ENCODE measurements at places on chromosomes 3 and 15. TPM values are rescaled to one million over a fixed set of nuclear protein-coding genes. Genes with fewer than 3 reads are reported as not detected.

DNA sequence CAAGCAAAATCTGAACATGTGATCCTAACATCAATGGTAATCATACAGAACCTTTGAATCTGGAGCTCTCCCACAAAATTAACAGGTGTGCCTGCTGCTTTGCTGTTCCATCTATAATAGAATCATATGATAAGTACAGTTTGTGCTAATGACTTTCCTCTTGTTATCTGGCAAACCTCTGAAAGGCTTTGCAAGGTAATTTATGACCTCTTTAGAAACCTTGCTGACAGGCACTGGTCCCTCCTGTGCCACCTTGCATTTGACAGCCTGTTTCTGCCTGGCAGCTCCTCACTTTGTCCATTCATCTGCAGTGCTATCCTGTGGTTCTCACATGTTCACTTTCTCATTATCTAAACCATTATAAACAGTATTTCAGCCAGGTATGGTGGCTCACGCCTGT is 10.2 kb upstream of the HTR3C start:
- H3K36me3 ChIP-seq: no peaks in the 10 kb centered on the region
- no peak overlapping the region for H3K27ac ChIP-seq
- no peak overlapping the region for H3K4me3 ChIP-seq
- no peak for DNase-seq
- no peaks in the 10 kb centered on the region for H3K27me3 ChIP-seq

The PXYLP1 gene
- 22.6 TPM for total RNA-seq

- no peaks in the 10 kb centered on the region for H3K36me3 ChIP-seq
- H3K27me3 ChIP-seq: no peaks in the 10 kb centered on the region
- no peaks in the 10 kb centered on the region for H3K4me1 ChIP-seq
- H3K4me3 ChIP-seq: no peak overlapping the region
- no peak for DNase-seq
- no peak overlapping the region for H3K27ac ChIP-seq
Observed at GRCh38 chr3:70298385-70298784, 14.1 kb downstream of the MDFIC2 start.

DNA sequence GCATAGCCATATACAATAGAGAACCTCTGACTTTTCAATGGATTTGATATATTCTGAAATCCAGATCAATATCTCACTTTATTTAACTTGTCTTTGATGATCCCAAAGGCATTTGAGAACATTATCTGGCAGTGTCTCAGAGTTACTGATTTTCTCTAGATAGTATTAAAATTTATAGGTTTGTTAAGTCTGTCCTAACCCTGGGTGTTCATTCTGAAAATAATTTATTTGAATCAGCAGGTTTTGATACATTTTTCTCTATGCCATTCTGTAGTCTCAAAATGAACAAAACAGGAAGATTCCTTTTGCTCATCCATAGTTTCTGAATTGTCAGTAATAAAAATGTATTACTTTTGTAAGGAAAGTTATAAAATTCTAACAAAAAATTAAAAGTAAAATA is 14.3 kb downstream of the CCR8 start:
- no peaks in the 10 kb centered on the region for H3K27me3 ChIP-seq
- peaks cover 19% of the 10 kb centered on the region for H3K4me1 ChIP-seq
- H3K36me3 ChIP-seq: no peaks in the 10 kb centered on the region
- no peak for DNase-seq

The CD276 gene
- total RNA-seq: 2.6 TPM

The TMIE gene
- 3.1 TPM for total RNA-seq

All from CD4-positive, alpha-beta memory T cell (primary cell).